ENCODE measurements at places on chromosomes 5 and 9.

DNA sequence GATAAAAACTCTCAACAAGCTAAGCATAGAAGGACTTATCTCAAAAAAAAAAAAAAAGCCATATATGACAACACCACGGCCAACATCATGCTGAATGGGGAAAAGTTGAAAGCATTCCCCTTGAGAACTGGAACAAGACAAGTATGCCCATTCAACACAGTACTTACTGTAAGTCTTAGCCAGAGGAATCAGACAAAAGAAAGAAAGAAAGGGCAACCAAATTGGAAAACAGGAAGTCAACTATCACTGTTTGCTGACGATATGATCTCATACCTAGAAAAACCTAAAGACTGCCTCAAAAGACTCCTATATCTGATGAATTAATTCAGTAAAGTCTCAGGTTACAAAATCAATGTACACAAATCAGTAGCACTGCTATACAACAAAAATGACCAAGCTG is 24.6 kb upstream of the PTGER4 start:
- no peak for DNase-seq

DNA sequence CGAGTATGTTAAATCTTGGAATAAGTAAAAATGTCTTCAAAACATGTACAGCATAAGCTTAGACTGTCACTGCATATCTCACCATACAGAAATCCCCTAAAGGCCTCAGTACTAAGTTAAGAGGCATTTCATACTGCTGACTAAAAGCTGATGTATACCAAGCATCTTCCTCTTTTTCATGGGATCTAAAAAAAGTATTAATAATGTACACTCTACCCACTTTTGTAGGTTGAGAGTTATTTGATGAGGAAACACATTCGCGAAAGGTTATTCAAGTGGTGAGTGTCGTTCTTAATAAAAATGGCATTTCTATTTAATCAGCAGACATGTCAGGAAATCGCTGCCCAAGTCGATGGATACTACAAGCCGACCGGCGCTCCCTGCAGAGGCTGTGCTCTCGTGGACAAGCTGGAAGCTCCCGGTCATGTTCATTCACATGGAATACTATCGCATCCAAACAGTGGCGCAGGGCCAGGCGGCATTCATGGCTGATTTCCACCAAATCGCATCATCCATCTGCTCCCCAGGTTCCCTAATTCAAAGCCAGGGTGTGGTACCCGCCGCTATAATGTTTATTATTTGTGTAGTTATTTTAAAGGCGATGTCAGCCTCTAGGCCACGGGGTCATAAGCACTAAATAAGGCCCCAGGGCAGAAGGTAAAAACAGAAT is 724 bp downstream of the SGTB start:
- peak; percentile 68 for DNase-seq

DNA sequence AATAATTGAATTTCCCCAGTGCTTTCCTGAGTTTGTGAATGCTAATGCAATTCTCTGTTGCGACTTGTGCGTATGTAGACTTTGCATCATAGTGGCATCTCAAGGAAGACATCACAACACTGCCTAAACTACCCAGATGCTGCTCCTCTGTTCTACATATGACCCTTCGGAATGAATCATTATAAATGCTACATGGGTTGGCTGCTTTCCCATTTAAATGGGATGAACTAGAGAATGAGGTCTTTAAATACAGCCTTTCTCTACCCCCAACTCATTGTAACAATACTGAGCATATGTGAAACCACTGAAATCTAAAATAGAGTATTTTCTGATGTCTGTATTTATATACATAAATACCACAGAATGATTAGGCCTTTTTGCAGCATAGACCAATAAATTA is 136.6 kb upstream of the ICE1 start:
- no peak for DNase-seq

- no peak for DNase-seq
Observed at GRCh38 chr5:62340392-62340791, 34.4 kb downstream of the KIF2A start.

DNA sequence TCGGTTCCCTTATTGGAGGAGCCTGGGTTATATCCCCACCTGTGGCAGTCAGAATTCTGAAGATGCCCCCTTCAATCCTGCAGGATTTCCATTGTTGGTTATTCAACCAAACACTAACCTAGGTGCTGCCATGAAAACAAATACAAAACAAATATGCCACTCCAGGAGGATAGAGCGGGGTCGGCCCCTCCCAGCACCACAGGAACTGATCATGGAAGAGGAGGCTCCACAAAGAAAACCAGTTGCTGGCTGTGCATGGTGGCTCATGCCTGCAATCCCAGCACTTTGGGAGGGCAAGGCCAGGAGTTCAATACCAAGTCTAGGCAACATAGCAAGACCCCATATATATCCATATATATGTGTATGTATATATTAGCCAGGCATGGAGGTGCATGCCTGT is 13.2 kb upstream of the ADGRD2 start:
- no peak for DNase-seq

Measured in RWPE2 (cell line).